ENCODE measurements at places on chromosomes 4 and X.

- DNase-seq: no peak
Measured at GRCh38 chrX:37759351-37759750, 20.5 kb upstream of the CYBB start.

- DNase-seq: no peak
Measured at GRCh38 chrX:24133312-24133711, 16.2 kb upstream of the ZFX start.

GRCh38 chrX:112254896-112255295 is 172.3 kb upstream of the TRPC5 start:
- DNase-seq: no peak

DNA sequence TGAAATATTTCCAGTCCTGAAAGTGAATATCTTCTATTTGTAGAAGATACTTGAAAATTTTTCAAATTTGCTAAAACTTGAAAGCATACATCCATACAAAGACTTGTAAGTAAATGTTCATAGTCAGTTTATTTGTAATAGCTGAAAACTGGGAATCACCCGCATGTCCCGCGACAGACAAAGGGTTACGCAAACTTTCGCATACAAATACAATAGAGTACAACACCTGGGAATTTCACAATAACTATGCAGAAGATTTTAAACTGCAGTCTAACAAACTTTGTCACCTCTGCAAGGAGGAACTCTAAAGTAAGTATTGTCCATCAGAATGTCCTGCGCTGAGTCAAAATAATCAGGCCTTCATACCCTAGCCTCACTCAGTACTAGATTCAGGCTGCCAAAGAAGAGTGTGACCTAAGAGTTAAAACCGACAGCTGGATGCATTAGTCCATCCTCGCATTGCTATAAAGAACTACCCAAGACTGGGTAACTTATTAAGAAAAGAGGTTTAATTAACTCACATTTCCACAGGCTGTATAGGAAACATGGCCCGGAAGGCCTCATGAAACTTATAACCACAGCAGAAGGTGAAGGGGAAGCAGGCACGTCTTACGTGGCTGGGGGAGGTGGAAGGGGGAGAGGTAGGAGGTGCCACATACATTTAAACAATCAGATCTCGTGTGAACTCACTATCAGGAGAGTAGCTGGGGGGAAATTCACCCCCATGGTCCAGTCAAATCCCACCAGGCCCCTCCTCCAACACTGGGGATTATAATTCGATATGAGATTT is 60.4 kb downstream of the MMRN1 start:
- no peak for DNase-seq

- DNase-seq: no peak
Measured at GRCh38 chrX:16429406-16429805, 220.6 kb upstream of the S100G start.

- no peak for DNase-seq
Measured at GRCh38 chr4:827209-828081, 1.5 kb upstream of the CPLX1 start.

GRCh38 chrX:150063138-150063518 is 124.8 kb upstream of the EOLA2 start:
- DNase-seq: no peak

DNA sequence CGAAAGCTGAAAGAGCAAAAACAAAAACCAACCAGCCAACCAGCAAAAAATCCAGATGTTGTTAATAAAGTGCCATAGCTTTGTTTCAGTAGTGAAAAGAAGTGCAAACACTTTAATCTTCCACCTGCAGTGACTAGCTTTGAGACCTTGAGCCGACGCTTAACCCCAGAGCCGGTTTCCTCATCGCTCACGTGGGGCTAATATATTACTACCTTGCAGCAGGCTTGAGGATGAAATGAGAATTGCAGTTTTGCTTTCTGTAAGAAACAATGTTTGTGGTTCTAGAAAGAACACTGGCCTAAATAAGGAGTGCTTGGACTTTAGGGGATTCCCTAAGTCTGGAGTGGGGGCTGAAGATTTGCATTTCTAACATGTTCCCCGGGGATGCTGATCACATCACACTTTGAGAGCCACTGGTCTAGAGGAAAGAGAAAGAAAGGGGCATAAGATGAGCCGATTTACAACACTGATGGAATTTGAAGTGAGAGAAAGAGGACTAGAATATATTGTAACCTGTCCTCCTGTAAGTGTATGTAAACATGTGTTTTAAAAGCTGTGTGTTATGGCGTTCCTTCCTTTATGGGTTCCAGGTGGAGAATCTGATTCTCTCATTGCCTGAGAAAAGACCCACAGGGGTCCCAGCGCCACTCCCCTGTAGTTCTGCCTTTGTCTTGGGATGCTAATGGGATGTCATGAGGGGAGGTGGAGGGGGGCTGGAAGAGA is 1.4 kb downstream of the FGF2 start:
- no peak for DNase-seq

DNA sequence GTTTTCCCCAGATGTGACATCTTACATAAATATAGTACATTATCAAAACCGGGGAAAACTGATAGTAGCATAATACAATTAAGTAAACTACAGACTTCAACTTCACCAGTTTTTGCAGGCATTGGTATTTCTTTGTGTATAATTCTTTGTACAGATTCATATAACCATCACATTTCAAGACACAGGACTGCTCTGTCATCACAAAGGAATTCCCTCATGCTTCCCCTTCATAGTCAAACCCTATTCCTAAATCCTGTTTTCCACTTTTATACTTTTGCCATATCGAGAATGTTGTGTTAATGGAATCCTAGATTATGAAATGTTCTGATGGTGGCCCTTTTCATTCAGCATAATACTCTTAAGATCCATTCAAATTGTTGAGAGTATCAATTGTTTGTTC is 36.0 kb downstream of the STIM2 start:
- no peak for DNase-seq

GRCh38 chrX:147803948-147804347 is 107.8 kb upstream of the FMR1 start:
- DNase-seq: no peak

DNA sequence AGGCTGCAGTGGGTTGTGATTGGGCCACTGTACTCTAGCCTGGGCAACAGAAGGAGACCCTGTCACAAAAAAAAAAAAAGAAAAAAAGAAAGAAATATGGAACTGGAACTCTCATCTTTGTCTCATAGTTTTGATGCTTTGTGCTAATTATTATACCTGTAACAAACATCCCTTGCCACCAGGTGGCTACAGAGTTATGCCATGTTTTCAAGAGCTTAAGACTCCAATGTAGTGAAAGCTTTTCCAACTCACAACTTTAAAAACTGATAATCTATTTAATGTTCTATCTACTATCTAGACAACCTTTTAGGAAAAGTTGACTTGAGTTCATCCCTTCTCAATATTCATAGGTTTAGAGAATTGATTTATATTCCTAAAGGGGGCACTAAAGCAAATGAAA is 42.4 kb downstream of the HTR2C start:
- no peak for DNase-seq

DNA sequence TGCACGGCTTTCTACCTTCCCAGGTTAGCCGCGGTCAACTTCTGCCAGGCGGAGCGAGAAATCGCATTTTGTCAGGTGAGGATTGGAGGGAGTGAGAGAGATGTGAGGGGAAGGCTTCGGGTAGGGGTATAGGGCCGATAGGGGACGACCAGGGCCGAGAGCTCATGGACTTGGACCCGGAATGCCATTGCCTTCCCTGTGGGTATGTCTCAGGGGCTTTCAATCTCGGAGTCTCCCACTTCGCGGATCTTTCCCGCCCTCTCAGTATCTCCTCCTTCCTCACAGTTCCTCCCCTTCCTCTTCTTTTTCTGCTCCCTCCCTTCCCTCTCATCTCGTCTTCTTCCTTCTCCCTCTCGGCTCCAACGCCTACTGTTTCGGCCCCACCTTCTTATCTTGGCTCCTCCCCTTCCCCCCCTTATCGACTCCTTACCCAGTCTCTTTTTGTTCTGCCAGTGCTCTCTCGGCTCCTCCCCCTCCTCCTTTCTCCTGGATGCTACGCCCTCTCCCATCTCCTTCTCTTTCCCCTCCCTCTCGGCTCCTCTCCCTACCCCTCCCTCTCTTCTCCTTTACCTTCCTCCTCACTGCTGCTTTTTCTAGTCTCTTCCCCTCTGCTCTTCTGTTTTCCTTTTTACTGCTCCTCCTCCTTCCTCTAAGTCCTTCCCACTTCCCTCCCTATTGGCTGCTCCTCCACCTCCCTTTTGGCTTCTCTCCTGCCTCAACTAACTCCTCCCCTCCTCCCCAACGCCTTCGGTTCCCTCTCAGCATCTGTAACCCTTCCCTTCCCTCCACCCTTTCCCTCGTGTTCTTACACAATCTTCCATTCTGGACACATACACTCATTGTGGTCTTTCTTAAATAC is 29.4 kb upstream of the RBMX start:
- no peak for DNase-seq

GRCh38 chr4:106471151-106471550 is 102.6 kb upstream of the GIMD1 start:
- DNase-seq: no peak

DNA sequence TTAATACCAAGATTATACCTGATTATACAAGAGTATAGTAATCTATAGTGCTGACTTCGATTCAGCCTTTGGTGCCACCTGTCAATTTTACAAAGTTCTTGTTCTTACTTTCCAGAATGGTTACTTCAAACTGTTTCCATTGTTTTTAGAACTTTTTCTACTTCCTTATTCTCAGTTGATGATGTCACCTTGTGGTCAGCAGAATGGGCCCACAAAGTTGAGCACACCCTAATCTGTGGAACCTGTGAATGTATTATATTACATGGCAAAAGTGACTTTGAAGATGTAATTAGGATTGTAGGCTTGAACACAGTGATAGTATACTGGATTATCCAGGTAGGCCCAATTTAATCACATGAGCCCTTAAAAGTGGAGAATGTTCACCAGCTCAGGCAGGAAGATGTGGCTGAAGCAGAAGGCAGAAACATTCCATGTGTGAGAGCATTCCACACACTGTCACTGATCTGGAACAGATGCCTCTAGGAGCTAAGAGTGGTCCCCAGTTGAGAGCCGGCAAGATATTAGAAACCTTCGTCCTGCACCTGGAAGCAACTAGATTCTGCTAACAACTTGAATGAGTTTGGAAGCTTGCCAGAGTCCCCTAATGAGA is 6.3 kb upstream of the SGMS2 start:
- no peak for DNase-seq

DNA sequence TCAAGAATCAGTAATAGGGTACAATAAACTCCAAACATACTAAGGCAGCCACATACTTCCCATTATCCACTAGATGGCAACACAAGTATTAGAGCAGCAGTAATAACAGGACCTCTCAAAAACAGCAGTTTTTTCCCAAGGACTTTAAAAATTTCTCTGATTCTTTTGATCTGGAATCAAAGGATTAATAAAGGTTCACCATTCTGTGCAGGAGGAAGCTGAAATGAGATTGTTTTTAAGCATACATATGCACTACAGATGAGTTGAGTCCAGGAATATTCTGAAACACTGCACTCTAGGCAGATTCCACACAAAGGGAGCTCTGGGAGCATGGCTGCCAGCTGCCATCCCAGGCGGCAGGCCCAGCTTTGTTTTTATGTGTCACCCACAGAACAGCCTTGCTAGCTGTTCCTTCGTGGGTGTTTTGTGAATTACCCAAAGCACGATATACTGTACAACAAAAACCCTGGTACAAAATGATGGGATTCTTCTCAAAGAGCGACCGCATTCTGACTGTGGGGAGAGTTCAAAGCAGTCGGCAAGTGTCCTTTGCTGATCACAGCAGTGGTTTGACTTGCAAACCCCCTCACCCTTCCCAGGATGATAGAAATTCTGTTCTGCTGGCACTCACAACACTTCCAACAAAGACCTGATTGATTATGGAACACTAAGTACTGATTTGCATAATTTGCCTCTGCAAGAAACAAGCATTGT is 61.0 kb downstream of the STX18 start:
- DNase-seq: no peak

DNA sequence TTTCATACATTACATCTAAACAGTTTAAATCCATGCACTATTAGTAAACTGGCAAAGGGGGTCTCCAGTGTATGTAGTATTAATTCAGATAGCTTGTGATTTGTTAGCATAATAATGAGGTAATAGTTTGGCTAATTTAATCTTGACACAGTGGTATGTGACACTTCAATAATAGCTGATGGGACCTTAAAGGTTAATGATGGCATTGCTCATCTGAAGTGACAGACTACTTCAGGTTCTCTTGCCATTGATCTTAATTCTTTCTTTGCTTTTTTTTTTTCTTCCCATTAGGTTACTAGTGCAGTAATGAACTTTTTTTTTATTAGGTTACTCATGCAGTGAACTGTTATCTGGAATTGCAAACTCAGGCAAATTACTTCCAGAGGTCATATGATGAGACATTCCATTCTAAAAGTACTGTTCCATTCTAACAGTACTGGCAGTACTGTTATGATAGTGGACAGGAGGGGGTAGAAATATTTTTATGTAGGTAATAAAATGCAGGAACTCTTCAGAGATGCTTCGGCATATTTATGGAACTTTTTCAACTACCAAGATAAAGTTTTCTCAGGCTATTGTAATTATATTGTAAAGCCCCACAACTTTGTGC is 911.3 kb upstream of the LCORL start:
- DNase-seq: no peak

DNA sequence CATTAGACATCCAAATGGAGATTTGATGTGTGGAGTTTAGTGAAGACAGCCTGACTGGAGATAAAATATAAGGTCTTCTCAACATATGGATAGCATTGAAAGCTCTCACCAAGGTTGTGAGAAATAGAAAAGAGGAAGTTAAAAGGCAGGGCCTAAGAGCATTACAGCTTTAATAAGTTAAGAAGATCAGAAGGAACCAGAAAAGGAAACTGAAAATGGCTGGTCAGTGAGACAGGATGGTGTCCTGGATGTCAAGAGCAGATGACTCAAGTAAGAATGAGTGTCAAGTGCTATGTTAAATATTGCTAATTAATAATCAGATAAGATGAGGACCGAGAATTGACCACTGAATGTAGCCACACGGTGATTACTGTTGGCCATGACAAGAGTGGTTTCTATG is 642.9 kb downstream of the STPG2 start:
- DNase-seq: no peak

- DNase-seq: no peak
Measured at GRCh38 chrX:123331859-123332258, 147.8 kb downstream of the GRIA3 start.

DNA sequence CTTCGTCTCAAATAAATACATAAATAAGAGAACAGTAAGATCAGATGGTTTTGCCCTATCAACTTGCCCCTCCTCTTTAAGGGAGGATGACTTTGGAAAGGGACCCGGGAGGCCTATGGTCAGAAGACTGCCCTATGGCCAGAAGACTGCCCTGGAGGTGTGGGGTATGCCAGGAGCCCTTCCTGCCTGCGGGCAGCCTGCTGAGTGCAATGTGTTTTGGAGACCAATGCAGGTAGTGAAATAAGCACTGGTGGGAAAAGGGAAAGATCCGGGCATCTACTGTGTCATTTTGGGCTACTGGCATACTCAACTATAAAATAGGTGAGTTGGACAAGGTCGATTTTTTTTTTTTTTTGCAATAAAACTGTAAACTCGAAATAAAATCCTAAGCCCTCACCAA is 129.8 kb upstream of the SLC34A2 start:
- no peak for DNase-seq

GRCh38 chr4:87916626-87917025 is 58.9 kb upstream of the SPP1 start:
- DNase-seq: no peak

GRCh38 chrX:67610282-67610681 is 66.5 kb downstream of the AR start:
- DNase-seq: no peak
